Posterior vena cava (tissue), 2 donors: ENCODE measurements at places on chromosomes 1 and 21.

GRCh38 chr1:41323243-41323642 is 38.0 kb upstream of the FOXO6 start:
- DNase-seq: peak; percentile 23

DNA sequence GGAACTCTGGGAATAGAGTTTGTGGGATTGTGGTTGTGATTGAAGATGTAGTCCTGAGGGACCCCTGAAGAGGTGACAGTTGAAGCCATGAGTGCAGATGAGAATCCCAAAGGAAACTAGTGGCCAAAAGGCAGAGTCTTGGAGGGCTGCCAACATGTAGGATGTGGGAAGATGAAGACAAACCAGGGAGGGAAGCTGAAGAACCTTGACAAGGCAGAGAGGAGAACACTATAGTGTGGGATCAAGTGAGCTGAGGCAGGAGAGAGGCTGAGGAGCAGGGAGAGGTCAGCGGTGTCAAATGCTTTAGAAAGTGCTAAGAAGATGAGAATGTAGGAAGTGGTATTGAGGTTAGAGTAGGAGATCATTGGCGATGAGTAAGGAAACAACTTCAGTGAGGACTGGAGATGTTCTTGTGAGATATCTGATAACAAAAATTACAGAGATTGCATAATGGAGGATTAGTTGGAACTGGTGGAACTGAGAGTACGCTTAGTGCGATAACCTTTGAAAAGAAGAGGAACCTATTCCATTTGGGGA is 88.5 kb upstream of the VCAM1 start:
- no peak for DNase-seq

GRCh38 chr1:177969109-177969508 is 749 bp downstream of the SEC16B start:
- no peak for DNase-seq

GRCh38 chr1:236155841-236156503 is 13.6 kb downstream of the GPR137B start:
- no peak for DNase-seq

- no peak for DNase-seq
Observed at GRCh38 chr1:99731384-99731783, 35.1 kb downstream of the FRRS1 start.

DNA sequence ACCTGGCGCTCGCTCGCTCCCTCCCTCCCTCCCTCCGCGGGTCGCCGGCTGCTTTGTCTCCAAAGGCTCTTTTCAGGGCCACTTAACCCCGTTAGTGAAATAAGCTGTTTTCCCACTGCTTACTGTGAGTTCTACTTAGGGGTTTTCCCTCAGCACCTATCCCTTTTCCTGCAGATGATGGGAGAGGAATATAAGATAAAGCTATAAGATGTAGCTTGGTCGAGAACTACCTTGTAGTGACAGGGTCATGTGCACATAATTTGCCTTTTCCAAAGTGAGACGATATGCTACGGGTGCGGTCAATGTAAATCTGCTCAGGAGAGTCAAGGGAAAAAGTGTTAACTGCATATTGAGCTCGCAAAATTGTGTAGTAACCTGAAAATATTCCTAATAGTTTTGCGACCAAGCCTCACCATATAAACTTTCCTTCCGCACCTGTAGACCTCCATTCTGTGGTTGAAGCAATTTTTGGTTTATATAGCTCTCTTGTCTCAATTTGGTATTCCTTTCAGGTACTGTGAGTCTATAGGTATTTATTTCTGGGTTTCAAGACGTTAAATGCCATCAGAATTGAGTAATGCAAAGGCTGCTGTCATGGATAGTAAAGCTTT is 55.8 kb upstream of the BOLA1 start:
- DNase-seq: no peak

DNA sequence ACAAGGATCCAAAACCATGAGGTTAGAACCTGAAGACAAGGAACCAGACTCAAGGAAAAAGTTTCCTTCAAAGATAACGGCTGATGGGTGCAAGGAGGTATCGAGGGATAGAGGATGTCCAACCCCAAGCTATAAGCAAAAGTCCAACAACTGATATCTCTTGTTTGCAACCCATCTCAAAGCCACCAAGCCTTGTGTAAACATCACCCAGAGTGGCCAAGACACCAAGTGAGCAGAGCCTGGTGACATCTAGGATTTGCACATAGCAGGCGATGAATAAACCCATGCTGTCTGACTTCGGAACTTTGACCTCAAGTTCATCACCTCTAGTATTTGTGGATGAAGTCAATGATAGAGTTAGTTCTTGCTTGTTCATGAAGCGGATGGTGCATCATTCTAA is 180.7 kb downstream of the ETS2 start:
- DNase-seq: no peak

GRCh38 chr1:176183618-176184017 is 23.5 kb downstream of the COP1 start:
- DNase-seq: no peak

DNA sequence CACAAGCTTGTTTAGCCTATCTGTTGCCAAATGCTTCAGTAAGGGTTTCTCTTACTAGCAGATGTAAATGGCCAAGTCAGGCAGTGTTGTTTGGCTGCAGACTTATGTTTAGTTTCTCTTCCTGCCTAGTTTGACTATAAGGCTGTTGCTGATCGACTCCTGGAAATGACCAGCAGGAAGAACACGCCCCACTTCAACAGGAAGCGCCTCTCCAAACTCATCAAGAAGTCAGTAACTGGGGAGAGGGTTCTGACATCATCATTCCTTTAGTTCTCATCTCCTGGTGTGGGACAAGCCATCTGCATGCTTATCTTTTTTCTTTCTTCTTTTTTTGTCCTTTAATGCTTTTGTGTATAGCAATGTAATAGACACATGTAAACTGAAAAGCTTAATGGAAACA is 25.1 kb downstream of the RRP1B start:
- DNase-seq: no peak

GRCh38 chr1:144101397-144102045 is 129.7 kb upstream of the FAM72C start:
- DNase-seq: peak; percentile 91

GRCh38 chr1:110756506-110756905 is 81.8 kb upstream of the KCNA3 start:
- no peak for DNase-seq

GRCh38 chr1:41862384-41863221 is 56.1 kb downstream of the HIVEP3 start:
- DNase-seq: no peak

DNA sequence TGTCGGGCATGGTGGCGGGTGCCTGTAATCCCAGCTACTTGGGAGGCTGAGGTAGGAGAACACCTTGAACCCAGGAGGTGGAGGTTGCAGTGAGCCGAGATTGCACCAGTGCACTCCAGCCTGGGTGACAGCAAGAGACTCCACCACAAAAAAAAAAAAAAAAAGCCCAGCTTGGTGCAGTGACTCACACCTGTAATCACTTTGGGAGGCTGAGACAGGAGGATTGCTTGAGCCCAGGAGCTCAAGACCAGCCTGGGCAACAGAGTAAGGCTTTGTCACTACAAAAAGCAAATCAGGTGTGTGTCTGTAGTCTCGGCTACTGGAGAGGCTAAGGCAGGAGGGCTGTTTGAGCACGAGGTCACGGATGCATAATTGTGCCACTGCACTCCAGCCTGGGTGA is 5.0 kb upstream of the H6PD start:
- no peak for DNase-seq

DNA sequence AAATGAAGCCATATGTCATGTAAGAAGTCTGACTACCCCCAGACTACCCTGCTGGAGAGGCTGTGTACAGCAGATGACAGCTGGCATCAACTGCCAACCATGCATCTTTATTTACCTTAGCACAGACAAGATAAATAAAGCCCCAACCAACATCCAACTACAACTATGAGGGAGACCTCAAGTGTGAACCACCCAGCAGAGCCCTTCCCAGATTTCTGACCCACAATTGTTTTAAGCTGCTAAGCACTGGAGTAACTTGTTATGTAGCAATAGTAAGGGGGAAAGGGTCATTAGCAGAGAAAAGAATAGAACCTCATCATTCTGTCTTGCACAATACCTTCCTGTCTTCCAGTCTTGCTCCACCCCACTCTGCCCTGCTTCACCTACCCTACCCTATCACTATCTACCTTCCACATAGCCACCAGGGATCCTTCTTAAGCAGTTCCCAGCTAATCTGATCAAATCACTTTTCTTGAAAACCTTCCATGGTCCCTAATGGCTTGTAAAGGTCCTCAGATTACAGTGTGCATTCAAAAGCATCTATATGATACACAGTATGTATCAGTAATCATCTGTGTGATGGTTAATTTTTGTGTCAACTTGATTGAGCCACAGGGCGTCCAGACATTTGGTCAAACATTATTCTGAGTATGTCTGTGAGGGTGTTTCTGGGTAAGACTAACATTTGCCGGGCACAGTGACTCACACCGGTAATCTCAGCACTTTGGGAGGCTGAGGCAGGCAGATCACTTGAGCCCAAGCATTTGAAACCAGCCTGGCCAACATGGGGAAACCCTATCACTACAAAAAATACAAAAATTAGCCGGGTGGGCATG is 19.6 kb upstream of the RBM15 start:
- no peak for DNase-seq

- no peak for DNase-seq
Observed at GRCh38 chr1:160522622-160523345, at the start of gene SLAMF6. Gene SLAMF6 (minus strand): TSS chr1:160523255. CDS start chr1:160523192, 63 bp downstream.

- no peak for DNase-seq
Observed at GRCh38 chr1:38327559-38327973, 281.0 kb upstream of the POU3F1 start.

- no peak for DNase-seq
Observed at GRCh38 chr1:114286960-114287359, 133.3 kb upstream of the SYT6 start.

- no peak for DNase-seq
Observed at GRCh38 chr1:168598892-168599291, 22.5 kb downstream of the XCL1 start.

DNA sequence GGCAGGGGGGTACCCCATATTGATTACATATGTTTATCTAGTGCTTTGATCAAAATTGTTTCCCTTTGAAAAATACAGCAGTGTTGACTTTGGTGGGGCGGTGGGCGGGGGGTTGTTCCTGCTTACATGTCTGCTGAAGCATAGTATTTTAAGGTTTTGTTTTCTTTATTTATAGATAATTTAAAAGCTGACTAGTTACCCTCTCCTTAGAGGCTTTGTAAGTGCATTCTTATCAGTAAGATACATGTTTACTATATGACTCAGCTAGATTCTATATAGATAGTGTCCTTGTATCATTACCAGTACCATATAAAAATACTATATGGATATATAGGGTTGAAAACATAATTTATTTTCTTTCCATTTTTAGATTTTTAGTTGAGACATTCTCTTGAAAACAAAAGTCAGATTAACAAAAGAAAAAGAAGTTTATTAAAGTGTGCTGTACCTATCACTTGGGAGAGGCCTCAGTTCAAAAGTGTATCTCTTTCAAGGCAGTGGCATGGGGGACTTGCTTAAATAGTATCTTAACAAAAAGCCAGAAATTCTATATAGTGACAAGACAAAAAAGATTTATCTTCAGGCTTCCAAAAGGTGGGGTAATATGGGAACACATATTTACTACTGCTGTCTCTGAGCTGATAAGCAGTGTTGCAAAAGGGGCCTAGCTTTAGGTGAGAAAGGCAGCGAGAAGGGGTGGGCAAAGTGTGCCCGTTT is 79.0 kb downstream of the HS2ST1 start:
- no peak for DNase-seq

- DNase-seq: no peak
Observed at GRCh38 chr1:57007948-57008347, 42.1 kb upstream of the C8B start.
